Activated T-cell treated with anti-CD3 and anti-CD28 coated beads for 48 hours (primary cell): ENCODE measurements at places on chromosomes 3 and 15.

GRCh38 chr3:4063916-4064574 is 239.1 kb upstream of the SETMAR start:
- DNase-seq, result no peak

DNA sequence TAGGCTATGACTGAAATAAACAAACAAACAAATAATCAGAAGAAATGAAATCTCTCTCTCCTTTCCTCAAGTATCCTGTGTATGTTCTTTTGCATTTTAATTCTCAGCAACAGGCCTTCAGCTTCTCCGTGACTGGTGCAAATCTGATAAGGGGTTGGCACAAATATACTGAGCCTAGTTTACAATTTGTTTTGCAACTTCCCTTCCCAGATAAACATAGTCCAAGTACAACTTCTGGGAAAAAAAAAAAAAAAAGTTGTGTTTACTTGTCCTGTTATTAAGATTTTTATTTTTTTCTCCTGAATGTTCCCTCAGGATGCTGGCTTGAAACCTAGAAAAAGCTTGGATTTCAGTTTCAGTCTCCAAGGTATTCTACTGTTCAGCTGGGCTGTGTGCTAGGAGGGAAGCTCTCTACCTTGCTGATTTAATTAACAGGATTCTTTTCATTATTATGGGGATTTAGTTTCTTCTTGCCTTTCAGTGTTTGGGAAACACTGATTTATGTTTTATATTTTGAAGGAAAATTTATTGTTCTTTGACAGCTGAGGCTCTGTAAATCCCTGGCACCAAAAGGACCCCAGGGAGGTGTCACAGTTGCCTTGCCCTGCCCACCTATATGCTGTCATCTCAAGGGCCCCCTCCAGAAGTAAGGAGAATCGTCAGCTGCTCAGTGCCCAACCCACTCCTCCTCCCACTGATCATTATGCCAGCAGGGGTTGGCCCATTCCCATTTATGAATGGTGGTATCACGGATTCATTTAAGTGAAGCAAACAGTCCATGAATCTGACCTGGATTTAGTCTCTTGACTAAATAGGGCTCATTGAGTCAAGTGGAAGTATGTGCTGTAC is 185.2 kb downstream of the MEIS2 start:
- DNase-seq, result no peak

- DNase-seq, result peak; percentile 58
These were observed at the start of gene MITF for GRCh38 chr3:69739204-69740102. MITF (plus strand) TSS chr3:69739464; CDS start chr3:69739598, 134 bp downstream.

- DNase-seq, result no peak
These were observed 491.1 kb downstream of the AGBL1 start for GRCh38 chr15:86570738-86571137.

- no peak for DNase-seq
These were observed 3.1 kb upstream of the MAN2C1 start for GRCh38 chr15:75371486-75371885.

DNA sequence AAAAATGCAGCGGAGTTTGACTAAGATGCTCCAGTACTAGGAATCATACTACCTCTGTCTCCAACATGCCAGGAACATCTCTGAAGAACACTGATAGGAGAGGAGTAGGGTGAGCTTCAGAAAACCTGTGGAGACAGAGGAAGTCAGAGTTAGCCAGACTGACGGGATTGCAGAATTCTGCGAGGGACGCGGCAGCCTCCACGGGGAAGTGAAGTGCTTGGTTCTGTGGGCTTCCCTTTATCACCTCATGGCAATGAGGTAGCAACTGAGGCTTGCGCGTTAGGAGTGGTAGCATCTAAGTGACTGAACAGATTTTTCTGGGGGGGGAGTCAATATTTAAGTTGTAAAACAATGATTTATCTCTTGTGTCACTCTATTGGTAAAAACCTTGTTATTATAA is 226.3 kb downstream of the MCTP2 start:
- no peak for DNase-seq

DNA sequence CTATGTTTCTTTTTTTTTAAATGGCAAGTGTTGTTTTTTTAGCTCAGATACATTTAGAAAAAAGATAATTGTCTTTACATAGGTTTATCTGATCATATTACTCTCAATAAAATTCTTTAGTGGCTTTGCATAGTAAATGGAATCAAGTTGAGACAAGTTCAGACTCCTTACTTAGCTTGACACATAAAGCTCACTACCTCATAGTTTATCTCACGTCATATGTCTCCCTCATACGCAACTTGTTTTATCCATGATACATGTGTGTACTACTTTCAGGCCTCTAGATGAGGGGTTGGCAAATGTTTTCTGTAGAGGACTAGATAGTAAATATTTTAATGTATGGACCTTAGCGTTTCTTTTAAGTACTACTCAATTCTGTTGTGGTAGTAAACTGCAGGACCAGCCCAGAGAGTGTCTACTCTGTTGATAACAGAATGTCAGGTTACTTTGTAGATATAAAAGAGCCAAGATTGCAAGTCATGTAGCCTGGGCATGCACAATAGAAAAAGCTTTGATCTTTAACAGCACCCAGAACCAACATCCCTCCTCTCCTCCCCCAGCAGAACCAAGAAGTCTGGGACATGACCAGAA is 28.2 kb upstream of the MGA start:
- no peak for DNase-seq
